ENCODE measurements at places on chromosomes 2 and 18.

DNA sequence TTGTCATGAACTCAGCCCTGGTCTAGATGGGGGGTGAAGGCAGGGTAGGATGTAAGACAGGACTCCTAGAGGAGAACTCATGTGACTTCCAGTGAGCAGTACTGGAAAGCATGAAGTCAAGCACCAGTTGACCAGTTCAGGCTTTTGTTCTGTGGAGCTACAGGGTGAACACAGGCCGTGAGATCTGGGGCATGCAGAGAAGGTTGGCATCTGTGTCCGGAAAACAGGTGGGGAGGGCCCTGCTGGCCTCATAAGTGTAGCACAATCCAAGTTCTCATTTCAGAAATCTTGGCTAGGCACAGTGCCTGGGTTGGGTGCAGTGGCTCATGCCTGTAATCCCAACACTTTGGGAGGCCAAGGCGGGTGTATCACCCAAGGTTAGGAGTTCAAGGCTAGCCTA is 50.9 kb upstream of the SPATS2L start:
- DNase-seq: no peak

GRCh38 chr2:147600223-147600622 is 244.6 kb upstream of the ACVR2A start:
- no peak for DNase-seq

DNA sequence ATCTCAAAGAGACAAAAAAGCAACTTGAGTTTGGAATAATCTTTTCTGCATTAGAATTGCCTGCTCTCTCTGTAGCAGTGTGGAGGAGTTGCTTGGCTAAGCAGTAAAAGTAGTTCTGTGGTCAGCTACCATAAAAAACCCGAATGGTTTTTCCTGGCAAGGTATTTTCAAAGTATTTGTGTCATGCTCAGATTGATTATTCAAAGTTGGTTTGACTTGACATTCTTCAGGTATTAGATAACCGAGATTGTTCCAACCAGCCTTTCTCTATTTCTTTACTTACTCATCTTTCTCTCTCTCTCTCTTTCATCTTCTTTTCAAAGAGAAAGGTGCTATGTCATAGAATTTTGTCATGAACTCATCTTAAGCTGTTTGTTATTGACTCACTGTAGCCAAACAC is 404.9 kb downstream of the CPS1 start:
- no peak for DNase-seq

DNA sequence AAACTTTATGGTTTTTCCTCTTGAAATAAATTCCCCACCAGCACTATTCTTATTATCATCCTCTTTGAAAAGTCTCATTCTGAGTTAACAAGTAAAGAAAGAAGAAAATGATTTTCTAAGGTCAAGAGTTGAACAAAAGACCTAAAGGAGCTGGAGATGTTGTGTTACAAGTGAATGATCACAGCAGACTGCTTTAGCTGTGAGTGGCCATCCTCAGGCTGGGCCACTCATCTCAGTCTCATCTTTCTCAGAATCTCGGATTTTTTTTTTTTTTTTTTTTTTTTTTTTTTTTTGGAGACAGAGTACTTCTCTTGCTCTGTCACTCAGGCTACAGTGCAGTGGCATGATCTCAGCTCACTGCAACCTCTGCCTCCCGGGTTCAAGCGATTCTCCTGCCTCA is 133.3 kb downstream of the CDH2 start:
- DNase-seq: no peak

GRCh38 chr2:163351143-163351542 is 384.7 kb downstream of the FIGN start:
- no peak for DNase-seq

GRCh38 chr2:219707496-219708285 is 80.3 kb downstream of the SLC4A3 start:
- peak; percentile 40 for DNase-seq

- DNase-seq: no peak
Measured at GRCh38 chr2:27323596-27324285, 844 bp upstream of the MPV17 start.

GRCh38 chr18:3651266-3651665 is 201.3 kb downstream of the TGIF1 start:
- no peak for DNase-seq

- no peak for DNase-seq
Measured at GRCh38 chr18:21741562-21742314, 1.1 kb downstream of the MIB1 start.

DNA sequence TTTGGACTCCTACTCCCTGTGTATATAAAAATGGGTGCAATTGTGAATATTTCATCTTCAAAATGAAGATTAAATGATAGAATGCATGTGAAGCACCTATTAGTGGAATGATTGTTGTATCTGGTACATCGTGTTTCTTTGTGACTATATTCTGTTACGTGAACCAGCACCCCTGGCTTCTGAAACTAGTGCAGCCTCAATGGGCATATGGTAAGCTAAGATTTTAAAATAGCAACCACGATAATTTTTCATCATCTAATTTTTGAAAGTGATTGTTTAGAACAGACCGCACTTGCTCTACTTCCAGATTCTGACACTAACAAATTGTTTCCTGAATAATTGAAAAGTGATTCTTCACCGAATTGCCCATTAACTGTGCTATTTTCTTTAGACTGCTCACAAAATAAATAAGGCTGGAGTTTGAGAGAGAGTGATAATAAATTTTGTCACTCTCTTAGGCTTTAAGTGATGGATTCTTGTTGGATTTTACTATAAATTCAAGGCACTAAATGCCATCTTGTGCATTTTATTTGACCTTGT is 806.1 kb upstream of the LRATD1 start:
- DNase-seq: no peak

GRCh38 chr2:27782701-27783100 is 11.2 kb downstream of the MRPL33 start:
- DNase-seq: no peak

- DNase-seq: no peak
Measured at GRCh38 chr2:26767894-26768487, 3.9 kb downstream of the SLC35F6 start.

- DNase-seq: peak; percentile 83
Measured at GRCh38 chr2:157838442-157839161, 37.5 kb downstream of the ACVR1 start.

DNA sequence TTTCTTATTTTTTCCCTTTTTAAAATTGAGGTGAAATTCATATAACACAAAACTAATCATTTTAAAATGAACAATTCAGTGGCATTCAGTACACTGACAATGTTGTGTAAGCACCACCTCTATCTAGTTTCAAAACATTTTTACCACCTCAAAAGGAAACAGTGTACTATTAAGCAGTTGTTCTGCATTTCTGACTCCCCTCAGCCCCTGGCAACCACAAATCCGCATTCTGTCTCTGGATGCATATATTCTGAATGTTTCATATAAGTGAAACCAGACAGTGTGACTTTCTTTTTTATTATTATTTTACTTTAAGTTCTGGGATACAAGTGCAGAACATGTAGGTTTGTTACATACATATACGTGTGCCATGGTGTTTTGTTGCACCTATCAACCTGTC is 19.2 kb upstream of the TANK start:
- peak; percentile 41 for DNase-seq

- peak; percentile 69 for DNase-seq
Measured at GRCh38 chr2:63059793-63060471, 9.3 kb downstream of the OTX1 start.

- no peak for DNase-seq
Measured at GRCh38 chr18:42290318-42291307, 335.6 kb downstream of the PIK3C3 start.

DNA sequence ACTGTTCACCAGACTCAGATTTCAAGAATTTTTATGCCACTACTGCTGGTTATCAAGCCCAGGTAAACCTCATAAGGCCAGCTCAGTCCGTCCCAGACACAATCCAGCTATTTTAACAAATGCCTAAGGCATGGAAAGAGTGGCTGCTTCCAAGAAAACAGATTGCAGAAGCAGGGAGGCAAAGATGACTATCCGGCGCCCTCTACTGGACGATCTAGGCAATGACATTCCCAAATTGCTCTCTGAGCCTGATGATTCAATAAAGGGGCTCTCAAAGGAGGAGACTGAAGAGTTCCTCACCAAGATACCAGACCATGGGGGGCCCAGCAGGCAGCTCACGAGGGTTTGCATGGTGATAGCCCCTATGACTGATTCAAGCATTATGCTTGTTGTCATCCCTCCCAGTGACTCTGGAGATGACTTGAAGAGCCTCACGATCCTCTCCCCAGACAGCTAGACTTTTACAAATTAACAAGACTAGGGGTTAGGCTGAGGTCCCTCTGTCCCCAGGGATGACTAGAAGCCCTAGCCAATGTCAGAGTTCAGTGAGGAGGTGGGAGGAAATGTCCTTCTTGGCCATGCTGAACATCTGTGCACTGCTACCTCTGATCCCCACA is 25.0 kb downstream of the SERPINB8 start:
- peak; percentile 53 for DNase-seq

DNA sequence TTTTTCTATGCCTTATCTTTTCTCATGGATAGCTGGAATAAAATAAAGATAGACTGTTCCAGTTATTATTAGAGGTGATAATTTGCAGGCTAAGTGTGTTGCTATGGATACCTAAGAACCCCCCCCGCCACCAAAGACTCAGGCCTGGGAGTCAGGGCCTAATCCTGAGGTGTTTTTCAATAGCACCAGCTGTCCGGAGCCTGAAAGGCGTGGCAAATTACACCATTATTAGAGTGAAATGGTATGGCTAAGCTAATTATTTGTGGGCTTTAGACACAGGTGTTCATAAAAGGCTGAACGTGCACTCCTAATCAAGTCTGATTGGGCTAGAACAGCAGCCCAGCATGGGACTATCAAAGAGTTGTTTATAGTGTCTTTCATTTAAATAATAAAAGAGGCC is 293.2 kb upstream of the DCC start:
- DNase-seq: no peak

GRCh38 chr2:10659898-10660568 is 29.7 kb downstream of the NOL10 start:
- peak; percentile 4 for DNase-seq

DNA sequence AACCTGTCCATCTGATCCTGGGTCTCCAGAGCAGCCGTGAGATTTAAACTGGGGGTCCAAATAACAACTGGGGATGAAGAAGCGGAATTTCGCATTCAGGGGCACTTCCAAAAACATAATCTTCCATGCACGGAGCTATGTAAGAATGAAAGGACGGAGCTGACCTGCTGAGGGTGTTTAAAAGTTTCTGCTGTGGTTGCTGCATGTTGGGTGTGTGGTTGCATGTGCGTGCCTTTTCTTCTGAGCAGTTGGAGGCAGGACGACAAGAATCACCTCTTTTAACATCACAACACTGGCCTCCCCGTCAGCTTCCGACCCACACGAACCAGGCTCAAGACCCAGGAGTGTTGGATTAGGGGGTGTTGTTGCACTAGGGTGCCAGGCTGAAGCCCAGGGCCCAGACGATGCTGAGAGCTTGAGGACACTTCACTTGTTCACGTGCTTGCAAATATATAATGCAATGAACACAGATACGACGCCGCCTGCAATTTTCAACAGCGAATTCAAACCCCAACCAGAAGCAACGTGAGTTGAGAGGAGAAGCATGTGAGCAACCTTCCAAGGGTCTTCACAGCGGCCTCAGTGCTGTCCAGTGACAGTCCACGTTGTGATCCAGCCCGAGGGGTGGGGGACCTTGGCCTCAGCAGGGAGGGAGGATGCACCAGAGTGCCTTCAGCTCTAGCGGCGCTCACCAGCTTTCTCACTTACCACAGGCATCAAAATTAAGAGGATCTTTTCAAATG is 76.0 kb upstream of the SALL3 start:
- DNase-seq: no peak

GRCh38 chr2:189056200-189057106 is 82.3 kb downstream of the COL3A1 start:
- no peak for DNase-seq

- no peak for DNase-seq
Measured at GRCh38 chr2:219448776-219449341, 14.2 kb downstream of the SPEG start.

DNA sequence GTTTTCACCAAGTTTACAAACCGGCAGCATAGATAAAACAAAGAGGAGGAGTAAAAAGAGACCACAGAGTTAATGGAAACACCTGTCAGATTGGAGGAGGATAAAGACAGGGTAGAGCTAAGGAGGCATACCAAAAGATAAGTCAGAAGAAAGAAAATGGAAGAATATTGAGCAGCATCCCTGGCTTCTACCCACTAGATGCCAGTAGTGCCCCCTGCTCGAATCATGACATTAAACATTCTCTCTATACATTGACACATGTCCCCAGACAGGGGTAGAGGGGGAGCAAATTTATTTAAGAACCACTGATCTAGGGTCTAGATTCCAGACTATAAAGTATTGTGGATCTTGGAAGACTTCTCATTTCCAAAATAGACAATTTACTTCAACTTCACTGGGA is 159.8 kb upstream of the ETAA1 start:
- DNase-seq: no peak

DNA sequence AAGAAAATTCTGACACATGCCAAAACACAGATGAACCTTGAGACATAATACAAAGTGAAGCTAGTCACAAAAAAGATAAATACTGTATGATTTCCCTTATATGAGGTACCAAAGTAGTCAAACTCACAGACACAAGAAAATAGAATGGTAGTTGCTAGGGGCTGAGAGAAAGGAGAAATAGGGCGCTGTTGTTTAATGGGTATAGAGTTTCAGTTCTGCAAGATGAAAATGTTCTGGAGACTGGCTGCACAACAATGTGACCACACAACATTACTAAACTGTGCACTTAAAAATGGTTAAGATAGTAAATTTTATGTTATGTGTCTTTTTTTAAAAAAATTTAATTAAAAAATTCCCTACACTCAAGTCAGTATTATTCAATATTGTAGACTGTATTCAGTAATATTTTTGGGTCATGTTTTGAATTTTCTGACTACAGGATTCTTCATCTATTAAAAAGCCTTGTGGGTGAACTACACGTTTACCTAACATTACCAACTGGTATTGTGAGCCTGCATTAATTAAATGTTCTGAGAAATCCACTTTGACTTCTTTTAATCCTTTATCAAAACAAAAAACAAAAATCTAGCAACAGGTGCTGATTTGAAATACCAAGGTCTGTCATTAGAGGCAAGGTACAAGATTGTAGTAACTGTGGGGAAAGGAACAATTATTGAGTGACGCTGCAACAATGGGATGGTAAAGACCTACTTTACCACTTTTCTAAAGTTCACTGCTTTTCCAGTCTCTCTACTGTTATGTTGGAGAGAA is 140.8 kb upstream of the ZFP36L2 start:
- DNase-seq: peak; percentile 87

DNA sequence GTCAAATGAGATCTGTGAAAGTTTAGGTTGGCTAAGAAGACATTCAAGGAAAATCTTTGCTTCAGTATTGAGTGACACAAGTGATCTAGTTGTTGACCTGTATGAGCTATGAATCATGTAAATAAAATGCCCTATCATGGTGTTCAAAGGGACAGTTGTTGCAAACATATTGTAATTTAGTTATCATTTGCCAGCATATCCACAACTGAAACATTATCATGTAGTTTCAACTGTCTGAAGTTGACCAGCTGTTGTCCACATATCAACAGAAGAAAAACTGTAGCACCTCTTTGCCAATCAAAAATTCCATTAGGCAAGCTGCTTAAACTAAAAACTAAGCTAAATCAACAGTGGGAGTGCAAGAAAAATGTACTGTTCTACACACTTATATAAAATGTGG is 527.1 kb upstream of the NRXN1 start:
- DNase-seq: no peak

- no peak for DNase-seq
Measured at GRCh38 chr2:120704696-120705095, 31.0 kb upstream of the GLI2 start.

Data from MV-4-11 (cell line).